Immature natural killer cell (primary cell): ENCODE measurements at places on chromosomes 6 and 20.

DNA sequence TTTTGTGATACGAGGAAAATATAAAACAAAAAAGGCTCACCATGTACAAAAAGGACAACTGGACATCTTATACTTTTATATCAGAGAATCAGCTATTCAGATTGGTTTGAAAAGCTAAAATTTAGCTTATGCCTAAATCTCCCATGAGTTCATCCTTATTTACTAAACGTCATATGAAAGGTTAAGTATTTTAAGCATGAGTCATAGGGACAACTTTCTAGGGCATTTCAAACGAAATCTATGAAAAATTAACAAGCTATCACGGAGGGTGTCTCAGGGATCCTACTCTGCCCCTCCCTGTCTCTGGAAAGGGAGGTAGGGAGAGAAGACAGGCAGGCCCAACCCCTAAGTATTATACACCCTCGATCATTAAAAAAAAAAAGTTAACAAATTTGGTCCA, 124.1 kb upstream of the LOC128125822 start:
- H3K27ac ChIP-seq, result no peak overlapping the region
- peaks cover 3% of the 10 kb centered on the region for H3K27me3 ChIP-seq
- H3K4me1 ChIP-seq, result no peaks in the 10 kb centered on the region
- H3K4me3 ChIP-seq, result no peak overlapping the region

DNA sequence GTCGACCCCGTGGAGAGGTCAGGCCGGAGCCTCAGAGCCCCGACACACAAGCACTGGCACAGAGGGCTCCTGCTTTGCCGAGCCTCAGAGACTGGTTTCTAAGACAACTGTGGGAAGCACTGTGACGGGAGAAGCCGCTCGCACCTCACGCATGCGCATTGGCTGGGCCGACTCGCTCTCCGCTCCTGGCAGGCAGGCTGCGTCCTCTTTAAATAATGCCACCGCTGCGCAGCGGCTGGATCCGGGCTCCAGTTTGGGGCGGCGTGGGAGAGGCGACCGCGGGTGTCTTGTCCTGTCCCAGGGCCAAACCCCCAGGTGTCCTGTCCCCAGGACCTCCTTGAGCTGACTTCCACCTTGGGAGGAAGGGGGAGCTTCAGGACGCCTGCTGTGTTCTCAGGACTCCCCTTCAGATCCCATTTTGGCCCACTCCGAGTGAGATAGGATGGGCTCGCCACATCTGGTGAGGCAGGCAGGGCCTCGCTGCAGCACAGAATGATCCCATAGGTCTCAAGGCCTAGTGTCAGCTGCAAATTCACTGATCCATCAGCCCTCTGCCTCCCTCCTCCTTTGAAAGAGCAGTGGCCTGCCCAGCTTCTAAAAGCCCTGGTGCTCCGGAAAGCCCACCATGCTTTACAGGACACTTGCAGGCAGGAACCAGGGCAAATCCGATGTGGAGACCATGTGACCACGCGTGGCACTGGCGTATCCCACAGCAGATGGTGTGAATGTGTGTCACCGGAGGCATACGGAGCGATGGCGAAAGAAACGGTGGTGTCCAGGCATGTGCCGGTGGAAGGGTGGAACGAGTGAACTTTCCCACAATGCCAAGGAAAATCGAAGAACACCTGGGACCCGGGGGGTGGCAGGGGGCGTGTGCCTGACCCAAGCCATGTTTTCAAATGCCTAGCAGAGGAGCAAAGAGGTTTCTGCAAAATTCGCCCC, 169.3 kb upstream of the ZNF337 start:
- peaks cover 50% of the 10 kb centered on the region for H3K27me3 ChIP-seq
- peak; percentile 71 for DNase-seq
- H3K4me1 ChIP-seq, result peaks cover 68% of the 10 kb centered on the region
- H3K27ac ChIP-seq, result no peak overlapping the region
- H3K4me3 ChIP-seq, result peak overlapping the region; percentile 68

GRCh38 chr20:18739751-18740166, 73.8 kb upstream of the SCP2D1 start:
- H3K27me3 ChIP-seq, result peaks cover 4% of the 10 kb centered on the region
- peak overlapping the region; percentile 86 for H3K27ac ChIP-seq
- DNase-seq, result peak; percentile 17
- no peak overlapping the region for H3K4me3 ChIP-seq
- H3K4me1 ChIP-seq, result peaks cover 39% of the 10 kb centered on the region

- peaks cover 5% of the 10 kb centered on the region for H3K4me1 ChIP-seq
- H3K27ac ChIP-seq, result no peak overlapping the region
- no peaks in the 10 kb centered on the region for H3K36me3 ChIP-seq
- H3K27me3 ChIP-seq, result peaks cover 5% of the 10 kb centered on the region
- no peak for DNase-seq
Observed at GRCh38 chr6:75499640-75500039, 6.0 kb upstream of the FILIP1 start.

DNA sequence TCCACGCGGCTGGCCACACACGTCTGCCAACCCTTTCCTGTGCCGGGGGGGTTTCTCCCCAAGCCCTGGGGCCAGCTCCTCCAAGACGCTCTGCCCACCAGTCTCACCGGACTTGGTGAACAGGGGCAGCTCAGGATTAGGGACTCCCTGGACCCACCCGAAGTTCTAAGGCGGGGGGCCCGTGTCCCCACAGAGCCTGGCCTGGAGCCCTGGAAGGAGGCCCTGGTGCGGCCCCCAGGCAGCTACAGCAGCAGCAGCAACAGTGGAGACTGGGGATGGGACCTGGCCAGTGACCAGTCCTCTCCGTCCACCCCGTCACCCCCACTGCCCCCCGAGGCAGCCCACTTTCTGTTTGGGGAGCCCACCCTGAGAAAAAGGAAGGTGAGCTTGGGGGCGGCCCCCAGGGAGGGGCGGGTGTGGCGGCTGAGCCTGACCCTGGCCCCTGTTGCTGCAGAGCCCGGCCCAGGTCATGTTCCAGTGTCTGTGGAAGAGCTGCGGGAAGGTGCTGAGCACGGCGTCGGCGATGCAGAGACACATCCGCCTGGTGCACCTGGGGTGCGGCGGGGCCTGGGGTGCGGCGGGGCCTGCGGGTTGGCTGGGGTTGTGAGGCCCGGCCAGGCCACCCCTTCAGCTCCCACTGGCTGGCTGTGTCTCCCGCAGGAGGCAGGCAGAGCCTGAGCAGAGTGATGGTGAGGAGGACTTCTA, 2.3 kb downstream of the SLC2A4RG start:
- H3K4me3 ChIP-seq, result peak overlapping the region; percentile 35
- H3K4me1 ChIP-seq, result peaks cover 3% of the 10 kb centered on the region
- no peak overlapping the region for H3K27ac ChIP-seq

- H3K36me3 ChIP-seq, result no peaks in the 10 kb centered on the region
- peak overlapping the region; percentile 42 for H3K4me3 ChIP-seq
- peaks cover 29% of the 10 kb centered on the region for H3K4me1 ChIP-seq
- no peaks in the 10 kb centered on the region for H3K27me3 ChIP-seq
Observed at GRCh38 chr20:19451231-19451922, 238.9 kb downstream of the SLC24A3 start.
